HuH-7 (cell line): ENCODE measurements at places on chromosomes 11 and 22.

DNA sequence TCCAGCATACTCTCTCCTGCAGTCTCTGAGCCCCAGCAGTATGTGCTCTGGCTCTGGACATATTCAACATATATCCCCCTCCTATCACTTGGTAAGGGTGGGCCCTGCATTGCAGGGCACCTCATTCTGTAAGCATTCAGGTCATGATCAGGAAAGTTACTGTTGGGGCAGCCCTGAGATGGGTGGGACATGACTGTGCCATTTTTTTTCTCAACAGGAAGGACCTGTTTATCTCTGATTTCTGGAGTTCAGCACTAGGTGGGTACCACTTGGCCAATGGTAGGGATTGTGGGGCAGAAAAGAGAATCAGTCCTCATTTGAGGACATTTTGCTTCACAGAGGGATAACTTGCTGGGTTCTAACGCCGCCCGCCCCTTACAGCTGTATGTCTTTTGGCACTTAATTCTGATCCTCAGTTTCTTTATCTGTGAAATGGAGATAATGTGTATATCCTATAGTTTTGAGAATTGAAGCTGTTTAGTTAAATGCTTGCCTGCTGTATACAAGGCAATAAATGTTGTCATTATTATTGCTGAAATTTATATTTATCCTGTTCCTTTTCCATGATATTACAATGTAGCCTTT lies 2.2 kb downstream of the SRRD start:
- no peak for DNase-seq

- peak; percentile 61 for DNase-seq
These were observed 33.9 kb downstream of the PRDM11 start for GRCh38 chr11:45180179-45180847.

DNA sequence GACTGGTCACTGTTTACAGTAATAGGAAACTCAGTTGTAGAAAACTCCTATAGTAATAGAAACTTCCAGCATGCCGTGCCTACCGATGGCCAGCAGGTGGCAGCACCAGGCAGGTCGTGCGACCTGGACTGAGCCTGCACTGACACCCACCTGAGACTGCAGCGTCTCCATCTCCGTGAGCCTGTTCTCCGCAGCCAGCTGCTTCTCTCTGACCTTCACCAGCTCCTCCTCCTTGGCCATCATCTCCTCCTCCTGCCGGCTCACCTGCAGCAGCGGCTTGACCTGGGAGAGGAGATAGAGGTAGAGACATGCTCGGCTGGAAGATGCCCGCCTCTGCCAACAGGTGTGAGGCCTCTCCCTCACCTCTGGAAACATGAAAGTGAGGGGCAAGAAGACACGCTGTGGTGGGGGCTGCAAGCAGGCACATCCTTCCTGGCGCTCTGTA lies 48.5 kb downstream of the APOL1 start:
- peak; percentile 94 for DNase-seq

GRCh38 chr11:17793642-17794170 lies 59.1 kb downstream of the KCNC1 start:
- no peak for DNase-seq

- no peak for DNase-seq
These were observed 15.3 kb upstream of the MICAL2 start for GRCh38 chr11:12094872-12095800.

DNA sequence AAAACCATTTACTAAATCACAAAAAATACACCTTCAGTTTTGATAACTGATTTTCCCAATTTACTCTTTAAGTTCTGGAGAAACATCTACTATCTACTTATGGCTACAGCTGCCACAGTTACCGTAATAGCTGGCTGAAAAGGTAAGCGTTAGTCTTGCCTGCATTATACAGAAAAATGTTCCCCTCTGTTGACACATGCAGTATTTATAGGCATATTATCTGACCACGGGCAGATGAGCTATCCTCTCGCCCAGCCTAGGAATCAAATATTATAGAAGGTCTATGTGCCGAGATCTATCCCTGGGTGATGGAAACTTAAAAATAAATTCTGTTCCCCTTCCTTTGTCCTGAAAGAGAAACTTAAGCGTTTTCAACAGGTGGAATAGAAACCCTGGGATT lies 283.8 kb downstream of the CADM1 start:
- DNase-seq: no peak

GRCh38 chr11:128908391-128909246 lies 17.5 kb downstream of the KCNJ5 start:
- no peak for DNase-seq

GRCh38 chr11:47241841-47242301 lies 6.7 kb downstream of the ACP2 start:
- no peak for DNase-seq

GRCh38 chr11:92083123-92083522 lies 141.5 kb upstream of the FAT3 start:
- DNase-seq: no peak

GRCh38 chr11:69392104-69392653 lies 89.3 kb upstream of the LINC01488 start:
- DNase-seq: no peak

- no peak for DNase-seq
These were observed 1.9 kb upstream of the ANO9 start for GRCh38 chr11:443542-444199.

DNA sequence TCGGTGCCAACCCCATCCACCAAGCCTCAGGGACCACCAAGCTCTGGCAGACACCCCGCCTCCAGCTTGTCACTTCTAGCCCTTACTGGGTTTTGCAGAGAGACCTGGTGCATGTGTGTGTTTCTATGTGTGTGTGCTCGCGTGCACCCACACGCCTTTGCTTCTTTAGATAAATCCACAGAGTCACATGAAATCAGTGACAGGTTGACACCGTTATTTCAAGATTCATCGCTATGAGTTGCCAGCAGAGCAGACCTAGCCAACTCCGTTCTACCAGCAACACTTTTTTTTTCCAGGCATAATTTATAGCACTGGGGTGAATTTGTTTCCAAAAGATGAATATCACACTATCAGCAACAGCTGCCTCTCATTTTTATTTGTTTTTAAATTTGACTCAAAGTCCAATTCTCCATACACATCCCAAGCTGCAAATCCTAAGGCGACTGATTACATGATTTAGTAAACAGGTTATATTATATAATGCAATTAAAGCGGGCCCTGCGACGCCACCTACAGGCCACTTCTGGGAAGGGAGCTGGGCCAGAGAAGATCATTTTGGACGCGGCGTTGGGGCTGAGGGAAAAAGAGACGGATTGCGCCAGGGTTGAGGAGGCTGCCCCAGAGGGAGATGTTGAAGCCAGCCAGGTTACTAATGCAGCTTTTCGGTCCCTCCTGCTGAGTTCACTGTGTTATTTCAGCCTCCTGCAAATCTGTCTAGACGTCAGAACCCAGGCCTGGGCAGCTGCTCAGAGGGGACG lies 150.5 kb downstream of the FEZ1 start:
- DNase-seq: peak; percentile 64

DNA sequence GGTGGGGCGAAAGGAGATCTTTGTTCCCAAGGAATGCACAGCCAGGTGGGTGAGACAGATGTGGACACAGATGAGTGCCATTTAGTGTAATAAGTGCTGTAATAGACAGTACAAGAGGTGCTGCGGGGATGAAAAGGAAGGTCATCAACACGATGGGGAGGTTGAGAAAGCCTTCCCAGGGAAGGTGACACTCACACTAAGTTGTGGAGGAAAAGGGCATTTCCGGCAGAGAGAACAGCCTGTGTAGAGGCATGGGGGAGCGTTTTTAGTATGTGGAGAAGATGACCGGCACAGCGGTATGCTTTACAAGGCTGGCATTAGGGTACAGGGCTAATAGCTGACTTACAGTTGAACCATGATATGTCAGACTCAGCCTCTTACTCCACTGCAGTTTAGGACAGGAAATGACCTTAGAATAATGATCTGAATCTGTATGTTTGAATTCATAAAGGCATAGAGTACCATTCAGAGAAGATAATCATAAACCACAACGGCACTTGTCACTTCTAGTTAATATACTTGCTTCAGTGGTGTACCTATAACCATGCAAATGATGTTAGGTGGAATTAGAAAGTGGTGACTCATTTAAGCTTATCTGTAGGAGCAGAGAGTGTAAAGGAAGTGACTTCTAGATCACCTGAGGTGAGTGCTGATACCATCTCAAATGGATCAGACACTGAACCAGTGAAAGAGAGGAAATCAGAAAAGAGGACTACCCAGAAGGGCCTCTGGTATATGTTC lies 60.6 kb downstream of the FAM83F start:
- no peak for DNase-seq

- peak; percentile 34 for DNase-seq
These were observed 1.3 kb downstream of the HIRA start for GRCh38 chr22:19429950-19430889.

DNA sequence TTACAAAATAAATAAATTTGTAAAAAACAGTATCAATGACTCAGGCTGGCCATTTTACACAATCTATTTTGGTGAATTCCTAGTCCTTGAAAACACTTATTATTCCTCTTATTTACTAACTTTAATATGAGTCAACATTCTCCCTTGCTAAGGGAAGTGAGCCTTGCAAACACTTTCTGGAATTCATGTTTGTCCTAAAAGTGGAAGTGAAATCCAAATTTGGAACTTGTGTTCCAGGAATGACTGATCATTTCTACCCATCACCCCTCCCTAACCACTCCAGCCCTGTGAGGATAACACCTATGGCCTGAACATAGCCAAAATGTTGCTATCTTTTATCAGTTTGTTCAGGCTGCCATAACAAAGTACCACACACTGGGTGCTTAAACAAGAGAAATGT lies 83.1 kb downstream of the OR5AK2 start:
- no peak for DNase-seq
